ENCODE measurements at places on chromosomes 7 and 10.

GRCh38 chr7:130256704-130257103, 10.0 kb upstream of the CPA2 start:
- no peak for DNase-seq

DNA sequence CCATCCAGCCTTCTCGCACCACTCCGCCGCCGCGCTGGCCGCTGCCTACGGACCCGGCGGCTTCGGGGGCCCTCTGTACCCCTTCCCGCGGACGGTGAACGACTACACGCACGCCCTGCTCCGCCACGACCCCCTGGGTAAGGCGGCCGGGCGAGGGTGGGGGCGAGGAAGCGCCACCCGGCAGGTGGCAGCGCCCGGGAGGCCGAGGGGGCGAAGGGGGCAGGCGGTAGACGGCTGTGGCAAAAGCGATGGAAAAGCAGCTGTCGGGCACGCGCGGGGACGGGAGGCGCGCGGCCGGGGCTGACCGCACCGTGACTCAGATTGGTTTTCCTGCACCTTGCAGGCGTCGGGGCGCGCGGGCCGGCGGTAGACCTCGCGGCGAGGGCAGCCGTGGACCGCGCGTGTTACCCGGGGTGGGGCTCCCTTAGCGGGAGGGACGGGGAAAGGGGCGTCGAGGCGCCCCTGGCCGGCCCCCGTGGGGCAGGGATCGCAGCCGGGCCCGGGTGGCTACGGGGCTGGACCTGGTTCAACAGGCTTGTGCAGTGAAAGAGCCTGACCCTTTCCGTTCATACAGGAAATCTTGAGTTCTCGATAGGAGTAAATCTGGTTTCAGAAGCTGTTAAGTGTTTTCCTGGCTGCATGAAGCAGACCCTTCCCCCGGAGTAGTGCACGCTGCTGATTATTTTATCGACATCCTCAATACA, 608 bp downstream of the HHEX start:
- peak; percentile 88 for DNase-seq

GRCh38 chr7:27339478-27339877, 96.9 kb downstream of the EVX1 start:
- DNase-seq: no peak

DNA sequence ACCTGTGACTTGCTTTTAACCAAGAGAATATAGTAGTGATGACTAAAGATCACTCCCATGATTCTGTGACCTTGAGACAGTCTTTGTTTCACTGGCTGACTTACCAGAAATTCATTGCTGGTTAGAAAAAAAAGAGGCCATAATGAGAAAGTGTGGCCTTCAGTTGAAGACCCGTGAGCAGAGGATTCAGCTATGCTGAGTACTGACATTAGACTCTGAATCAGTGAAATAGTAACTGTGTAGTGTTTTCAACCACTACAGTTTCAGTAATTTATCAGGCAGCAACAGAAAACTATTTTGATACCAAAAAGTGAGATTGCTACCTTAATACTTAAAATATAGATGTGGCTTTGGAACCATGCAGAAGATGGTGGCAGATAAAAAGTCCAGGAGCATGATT, 298.0 kb upstream of the KCND2 start:
- no peak for DNase-seq

- DNase-seq: no peak
These were observed 606.2 kb upstream of the TEX47 start for GRCh38 chr7:89401690-89402089.

DNA sequence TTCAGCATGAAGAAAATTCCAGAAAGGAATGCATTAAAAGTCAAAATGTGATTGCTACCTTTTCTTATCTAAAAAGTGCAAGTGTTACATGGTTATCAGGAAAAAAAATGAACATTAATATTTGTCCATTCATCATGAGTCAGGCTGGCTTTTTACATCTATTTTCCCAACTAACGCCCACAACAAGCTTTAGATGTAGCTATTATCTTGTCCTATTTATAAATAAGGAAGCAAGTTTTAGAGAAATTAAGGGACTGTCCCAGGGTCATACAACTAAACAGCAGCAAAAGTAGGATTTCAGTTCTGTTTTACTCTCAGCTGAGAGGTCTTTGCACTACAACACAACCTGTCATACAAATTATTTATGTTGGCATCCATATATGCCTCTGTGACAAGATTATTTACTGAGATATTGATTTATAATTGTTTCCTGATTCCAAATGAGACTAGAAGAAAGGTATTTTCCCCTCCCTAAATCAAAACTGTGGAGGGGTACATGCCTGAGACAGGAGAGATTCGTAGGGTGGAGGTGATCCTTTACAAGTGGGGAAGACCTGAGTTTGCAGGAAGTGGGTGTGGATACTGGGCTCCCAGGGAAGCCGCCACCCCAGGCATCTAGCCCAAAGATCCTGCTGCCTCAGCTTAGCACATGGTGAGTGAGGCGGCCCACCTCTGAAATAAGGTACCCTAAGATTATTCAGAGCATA, 57.2 kb upstream of the ARID5B start:
- DNase-seq: no peak

GRCh38 chr10:132018446-132018845, 36.7 kb upstream of the BNIP3 start:
- DNase-seq: no peak

GRCh38 chr10:35986756-35987502, 344.8 kb upstream of the FZD8 start:
- DNase-seq: no peak

DNA sequence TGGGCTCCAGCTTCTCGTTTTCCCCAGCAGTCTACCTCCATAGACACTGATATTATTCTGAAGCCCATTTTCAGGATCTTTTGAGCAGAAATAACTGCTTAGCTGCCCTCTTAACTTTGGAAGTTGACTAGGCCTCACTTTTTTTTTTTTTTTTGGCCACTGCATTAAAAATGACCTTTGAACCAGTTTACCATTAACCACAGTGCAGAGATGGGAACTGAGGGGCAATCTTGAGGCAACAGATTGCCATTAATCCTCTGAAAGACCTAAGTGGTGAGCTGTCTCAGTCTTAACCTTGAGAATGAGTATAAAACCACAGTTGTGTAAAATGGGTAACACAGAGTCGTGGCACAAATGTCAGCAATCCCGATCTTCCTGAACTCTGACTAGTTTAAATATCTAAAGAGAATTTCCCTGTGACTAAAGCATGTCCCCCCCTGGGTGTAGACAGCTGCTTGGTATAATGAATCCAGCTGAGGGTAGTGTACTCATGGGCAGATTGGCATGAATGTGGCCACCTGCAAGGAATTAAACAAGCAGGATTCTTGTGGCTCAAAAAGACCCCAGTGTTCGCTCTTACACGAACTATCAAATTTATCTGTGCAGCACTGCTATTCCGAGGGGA, 46.1 kb upstream of the FMC1 start:
- DNase-seq: peak; percentile 36

- no peak for DNase-seq
These were observed 29.1 kb upstream of the LBX1 start for GRCh38 chr10:101258179-101258885.

- no peak for DNase-seq
These were observed 26.5 kb downstream of the HSPA12A start for GRCh38 chr10:116715839-116716377.

- DNase-seq: no peak
These were observed 40.0 kb upstream of the AGR3 start for GRCh38 chr7:16921644-16922257.

GRCh38 chr10:6052247-6053221, 9.6 kb downstream of the IL2RA start:
- DNase-seq: peak; percentile 90

GRCh38 chr7:66326501-66327215, 121.5 kb downstream of the TPST1 start:
- no peak for DNase-seq

DNA sequence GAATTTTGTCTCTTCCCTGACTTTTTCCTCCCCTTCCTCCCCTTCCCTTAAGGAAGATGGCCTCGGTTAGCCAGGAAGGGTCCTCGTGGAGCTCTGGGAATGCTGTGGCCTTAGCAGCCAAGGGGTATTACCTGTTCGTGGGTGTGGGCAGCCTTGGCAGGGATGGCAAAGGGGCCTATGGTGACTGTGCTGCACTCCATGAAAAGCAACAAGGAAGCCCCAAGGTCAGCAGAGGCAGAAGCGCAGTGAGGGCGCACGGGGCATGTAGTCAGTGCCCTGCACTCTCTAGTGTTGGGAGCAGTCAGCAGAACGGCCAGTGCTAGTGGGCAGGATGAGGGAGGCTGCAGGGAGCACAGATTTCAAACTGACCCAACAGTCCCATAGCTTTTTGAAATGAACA, 191.8 kb downstream of the ADARB2 start:
- DNase-seq: no peak

GRCh38 chr7:37705976-37706375, 22.4 kb downstream of the GPR141 start:
- no peak for DNase-seq

DNA sequence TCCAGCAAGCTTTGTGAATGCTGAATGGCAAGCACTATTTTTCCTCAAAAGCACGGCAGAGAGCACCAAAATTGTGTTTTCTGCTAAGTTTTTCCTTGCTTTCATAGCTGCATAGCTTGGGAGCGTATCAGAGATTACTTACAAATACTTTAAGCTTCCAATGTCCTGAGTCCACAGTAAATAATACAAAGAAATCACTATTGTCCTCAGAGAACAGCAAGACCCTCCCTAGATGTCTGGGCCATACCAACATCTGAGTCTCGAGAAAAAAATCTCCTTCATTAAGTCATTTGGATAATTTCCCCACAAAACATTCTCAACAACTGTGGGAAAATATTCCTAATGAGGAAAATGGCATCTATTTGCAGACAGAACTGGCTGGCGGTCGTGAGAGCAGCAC, 41.7 kb downstream of the SGMS1 start:
- DNase-seq: no peak

DNA sequence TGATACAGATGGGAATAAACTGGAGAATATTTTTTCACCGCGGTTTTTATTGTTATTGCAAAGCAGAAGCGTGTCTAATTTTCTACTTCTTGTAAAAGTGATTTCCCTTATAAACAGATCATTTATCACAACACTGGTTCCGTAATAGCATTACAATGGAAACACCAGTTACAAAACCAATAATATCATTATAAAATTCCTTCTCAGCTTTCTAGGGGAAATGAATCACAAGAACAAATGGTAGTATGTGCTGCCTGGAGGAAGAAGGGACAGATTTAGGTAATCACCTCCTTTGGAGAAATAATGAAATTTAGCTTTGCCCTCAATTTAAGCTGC, 2.4 kb upstream of the CCDC6 start:
- no peak for DNase-seq

DNA sequence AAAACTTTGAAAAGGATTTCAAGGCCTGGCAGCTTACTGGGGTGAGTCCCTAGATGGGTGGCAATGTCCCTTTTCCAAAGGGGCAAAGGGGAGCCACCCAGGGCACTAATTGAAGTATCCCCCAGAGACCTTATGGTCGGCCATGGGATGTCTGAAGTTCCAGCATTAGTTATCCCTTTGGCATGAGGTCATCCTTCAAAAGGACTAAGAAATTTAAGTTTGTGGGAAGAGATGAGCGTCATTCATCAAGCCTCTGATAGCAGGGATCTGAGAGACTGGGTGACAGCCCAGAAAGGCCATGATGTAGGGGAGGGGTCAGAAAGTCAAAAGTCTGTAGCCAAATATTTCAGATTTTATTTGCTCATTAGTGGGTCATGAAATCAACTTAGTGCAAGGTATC, 195.3 kb downstream of the ZNF438 start:
- no peak for DNase-seq

DNA sequence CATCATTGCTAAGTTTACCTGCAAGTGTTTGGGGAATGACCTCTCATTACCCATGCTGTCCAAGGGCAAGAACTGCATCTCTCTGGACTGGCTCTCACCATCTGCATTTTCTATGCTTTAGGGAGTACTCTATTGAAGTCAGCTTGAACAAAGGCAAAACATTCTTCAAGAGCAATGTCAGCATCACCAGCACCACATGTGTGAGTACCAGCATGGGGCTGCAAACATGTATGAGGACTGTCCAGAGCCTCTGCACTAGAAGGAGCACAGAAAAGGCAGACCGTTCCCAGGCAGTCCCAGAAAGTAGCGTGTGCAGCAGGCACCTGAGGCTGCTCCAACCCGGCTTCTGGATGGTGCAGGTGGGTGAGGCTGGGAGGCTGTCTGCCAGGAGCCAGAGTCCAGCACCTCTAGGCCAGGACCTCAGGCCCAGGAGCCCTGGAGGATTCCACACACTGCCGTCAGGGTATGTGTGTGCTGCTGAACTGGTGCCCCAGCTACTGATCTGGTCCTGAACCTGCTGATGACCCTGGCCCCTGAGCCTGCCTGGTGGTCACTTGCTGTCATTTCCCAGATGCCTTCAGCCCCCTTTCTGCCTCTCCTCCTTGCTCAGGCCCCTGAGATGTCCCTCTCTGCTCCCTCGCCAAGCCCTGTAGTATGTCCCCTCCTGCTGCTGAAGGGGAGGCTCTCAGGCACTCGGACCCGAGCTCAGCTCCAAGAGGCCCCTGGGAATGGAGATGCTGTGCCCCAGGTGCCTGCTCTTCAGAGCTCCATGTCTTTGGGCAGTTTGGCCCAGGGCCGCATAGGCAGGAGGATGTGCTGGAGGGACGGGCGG, 20.7 kb downstream of the ANTXRL start:
- no peak for DNase-seq

GRCh38 chr10:88892222-88892967, 12.3 kb downstream of the STAMBPL1 start:
- DNase-seq: no peak

GRCh38 chr10:102150970-102151773, 1.0 kb upstream of the NOLC1 start:
- no peak for DNase-seq

GRCh38 chr7:30252885-30253795, 31.3 kb upstream of the ZNRF2 start:
- DNase-seq: no peak

DNA sequence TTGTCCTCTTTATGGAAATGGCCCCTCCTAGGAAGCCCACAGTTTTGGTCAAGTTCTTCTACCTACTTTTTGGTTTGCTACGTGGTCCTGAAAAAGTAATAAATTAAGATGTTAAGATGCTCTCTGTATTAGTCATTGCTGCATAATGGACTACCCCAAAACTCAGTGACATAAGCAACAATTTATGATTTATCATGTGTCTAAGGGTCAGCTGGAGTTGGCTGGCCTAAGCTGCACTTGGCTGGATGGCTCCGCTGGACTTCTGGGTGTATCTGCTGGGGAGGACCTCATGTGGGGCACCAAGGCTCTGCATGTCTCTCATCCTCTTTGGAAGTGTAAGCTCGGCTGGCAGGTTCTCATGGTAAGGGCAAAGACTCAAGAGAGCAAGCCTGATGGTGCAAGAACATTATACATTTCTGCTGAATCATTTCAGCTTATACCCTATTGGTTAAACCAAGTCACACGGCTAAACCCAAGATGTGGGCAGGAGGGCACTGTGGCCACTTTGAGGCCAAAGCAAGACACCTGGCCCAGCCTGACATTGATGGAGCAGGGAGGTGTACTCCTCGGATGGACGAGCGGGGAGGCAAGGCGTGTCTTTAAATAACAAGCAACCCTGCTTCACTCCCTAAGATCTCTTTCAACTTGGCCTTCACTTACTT, 47.7 kb downstream of the TBXAS1 start:
- DNase-seq: no peak
